Vagina (tissue), 2 donors: ENCODE measurements at places on chromosomes 3 and 15.

DNA sequence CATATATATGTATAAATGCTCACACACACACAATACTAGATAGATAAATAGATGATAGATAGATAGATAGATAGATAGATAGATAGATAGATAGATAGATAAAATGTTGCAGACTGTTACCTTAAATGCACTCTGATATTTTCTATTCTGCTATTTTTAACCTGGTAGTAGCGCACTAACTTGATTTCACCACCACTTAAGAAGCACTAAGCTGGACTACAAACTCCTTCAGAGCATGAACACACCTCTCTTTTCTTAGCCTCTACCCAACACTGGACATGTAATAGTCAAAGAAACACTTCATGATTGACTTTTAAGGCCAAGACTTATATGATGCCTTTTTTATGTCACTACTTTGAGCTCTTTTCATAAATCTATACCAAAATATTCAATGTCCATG lies 304.6 kb upstream of the UBE2E2 start:
- H3K36me3 ChIP-seq: no peaks in the 10 kb centered on the region
- no peak overlapping the region for H3K4me3 ChIP-seq
- no peak overlapping the region for H3K27ac ChIP-seq
- peaks cover 11% of the 10 kb centered on the region for H3K4me1 ChIP-seq
- H3K27me3 ChIP-seq: no peaks in the 10 kb centered on the region

DNA sequence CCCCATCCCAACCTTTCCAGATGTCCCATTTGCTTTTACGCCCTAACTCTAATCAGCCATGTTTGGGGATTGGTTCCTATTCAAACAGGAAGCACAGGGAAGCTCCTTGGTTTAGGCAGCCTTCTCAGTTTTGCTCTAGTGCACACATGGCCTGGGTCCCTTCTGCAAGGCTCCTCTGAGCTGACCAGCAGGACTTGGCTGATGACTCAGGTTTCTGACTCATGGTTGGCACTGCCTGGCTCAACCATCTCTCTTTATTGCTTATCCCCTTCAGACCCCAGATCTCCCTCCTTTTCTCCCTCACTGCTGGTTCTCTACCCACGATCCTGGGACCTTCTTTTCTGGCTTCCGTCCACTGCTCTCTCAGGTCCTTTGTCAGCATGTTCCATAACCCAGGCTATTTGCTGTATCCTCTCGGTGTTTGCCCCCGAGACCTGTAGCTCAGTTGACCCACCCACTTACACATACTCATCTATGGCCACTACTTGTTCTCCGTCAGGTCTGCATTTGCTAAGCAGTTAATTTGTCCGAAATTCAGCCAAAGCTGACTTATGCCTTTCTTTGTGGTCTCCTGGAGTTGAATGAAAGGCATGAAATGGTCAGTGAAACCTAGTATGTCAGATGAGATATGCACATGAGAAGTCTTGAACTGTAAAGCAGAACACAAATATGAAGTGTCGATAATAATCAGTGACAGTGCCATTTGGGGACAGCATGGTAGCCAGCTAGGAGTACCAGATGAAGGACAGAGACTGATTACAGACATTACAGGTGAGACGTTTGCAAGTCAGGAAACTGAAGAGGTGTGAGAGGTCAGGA lies 323.5 kb upstream of the ROPN1 start:
- no peak overlapping the region for H3K4me3 ChIP-seq
- H3K36me3 ChIP-seq: no peaks in the 10 kb centered on the region

DNA sequence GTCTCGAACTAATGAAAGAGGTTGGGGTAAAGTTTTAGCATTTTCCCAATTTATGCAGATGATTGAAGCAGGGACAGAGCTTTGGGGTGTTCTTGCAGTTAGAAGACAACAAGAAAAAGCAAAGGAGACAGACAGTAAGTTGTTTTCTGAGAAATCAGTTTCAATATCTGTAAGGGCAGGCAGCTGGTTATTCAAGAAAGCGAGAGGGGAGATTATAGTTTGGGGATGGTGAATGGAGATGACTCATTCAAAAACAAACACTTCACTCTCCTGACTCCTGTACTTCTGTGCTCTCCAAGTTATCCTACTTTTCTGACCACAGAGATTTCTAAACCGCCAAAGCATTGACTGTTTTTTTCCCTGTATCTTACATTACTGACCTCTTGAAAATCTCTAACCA lies 352.0 kb downstream of the GAP43 start:
- H3K36me3 ChIP-seq: no peaks in the 10 kb centered on the region
- H3K27me3 ChIP-seq: no peaks in the 10 kb centered on the region
- H3K27ac ChIP-seq: no peak overlapping the region

- peaks cover 22% of the 10 kb centered on the region for H3K27me3 ChIP-seq
- H3K36me3 ChIP-seq: no peaks in the 10 kb centered on the region
- H3K4me1 ChIP-seq: peaks cover 45% of the 10 kb centered on the region
- no peak overlapping the region for H3K27ac ChIP-seq
These were observed 2.5 kb upstream of the EOMES start for GRCh38 chr3:27724459-27725197.

- H3K4me1 ChIP-seq: peaks cover 90% of the 10 kb centered on the region
- H3K27ac ChIP-seq: peak overlapping the region; percentile 75
- peaks cover 22% of the 10 kb centered on the region for H3K36me3 ChIP-seq
- no peak overlapping the region for H3K4me3 ChIP-seq
- H3K27me3 ChIP-seq: no peaks in the 10 kb centered on the region
These were observed 76.2 kb downstream of the TGFBR2 start for GRCh38 chr3:30682434-30683155.

GRCh38 chr3:141383555-141384129 lies 15.3 kb downstream of the ZBTB38 start:
- no peaks in the 10 kb centered on the region for H3K36me3 ChIP-seq
- H3K4me3 ChIP-seq: no peak overlapping the region

GRCh38 chr3:151751161-151751560 lies 17.4 kb downstream of the AADACL2 start:
- DNase-seq: no peak
- H3K4me1 ChIP-seq: peaks cover 6% of the 10 kb centered on the region
- no peaks in the 10 kb centered on the region for H3K27me3 ChIP-seq
- no peak overlapping the region for H3K4me3 ChIP-seq
- H3K36me3 ChIP-seq: no peaks in the 10 kb centered on the region
- H3K27ac ChIP-seq: no peak overlapping the region

DNA sequence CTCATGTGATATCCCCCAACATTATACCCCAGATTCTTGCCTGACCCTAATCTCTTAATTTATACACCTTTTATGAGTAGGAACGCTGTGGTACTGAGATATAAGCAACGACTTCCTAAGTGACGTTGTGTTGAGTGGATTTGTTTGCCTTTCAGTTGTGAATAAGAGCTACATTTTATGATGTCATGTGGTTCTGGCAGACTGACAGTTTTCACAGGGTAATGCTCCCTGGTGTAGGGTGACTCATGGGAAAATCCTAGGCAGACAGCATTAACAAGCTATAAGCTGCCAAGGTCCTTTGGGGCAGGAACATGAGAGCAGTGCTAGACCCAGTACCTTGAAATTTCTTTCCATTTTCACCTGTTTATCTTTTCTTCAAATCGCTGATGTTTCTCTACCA lies 11.2 kb downstream of the C3orf52 start:
- no peak overlapping the region for H3K4me3 ChIP-seq
- no peak for DNase-seq
- no peaks in the 10 kb centered on the region for H3K36me3 ChIP-seq
- H3K4me1 ChIP-seq: no peaks in the 10 kb centered on the region
- H3K27me3 ChIP-seq: no peaks in the 10 kb centered on the region

GRCh38 chr15:66390678-66391077 lies 4.0 kb downstream of the MAP2K1 start:
- no peak overlapping the region for H3K27ac ChIP-seq
- no peaks in the 10 kb centered on the region for H3K36me3 ChIP-seq
- H3K27me3 ChIP-seq: no peaks in the 10 kb centered on the region

DNA sequence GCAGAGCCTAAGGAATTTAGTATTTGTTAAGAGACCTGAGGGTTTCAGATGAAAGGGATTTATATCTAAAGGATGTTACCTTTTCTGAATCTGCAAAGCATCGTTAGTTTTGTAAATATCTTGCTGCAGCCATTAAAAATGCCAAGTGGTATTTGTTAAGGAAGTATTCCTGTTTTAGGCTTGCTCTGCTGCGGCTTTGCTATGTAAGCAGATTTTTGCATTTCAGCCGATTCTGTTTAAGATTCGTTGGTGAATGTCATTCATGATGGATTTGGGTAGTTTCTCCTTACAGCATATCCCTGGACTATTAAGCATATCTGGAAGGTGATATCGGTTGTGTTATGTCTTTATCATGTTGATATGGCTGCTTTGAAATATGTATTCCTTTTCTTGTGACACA lies 1.0 kb downstream of the USP8 start:
- peak overlapping the region; percentile 88 for H3K27ac ChIP-seq
- peak overlapping the region; percentile 82 for H3K4me3 ChIP-seq
- peaks cover 42% of the 10 kb centered on the region for H3K4me1 ChIP-seq
- no peaks in the 10 kb centered on the region for H3K27me3 ChIP-seq

- H3K4me3 ChIP-seq: no peak overlapping the region
- peaks cover 3% of the 10 kb centered on the region for H3K4me1 ChIP-seq
- no peaks in the 10 kb centered on the region for H3K27me3 ChIP-seq
- H3K36me3 ChIP-seq: no peaks in the 10 kb centered on the region
- no peak overlapping the region for H3K27ac ChIP-seq
These were observed 228.6 kb downstream of the UBE2E2 start for GRCh38 chr3:23431764-23432163.

GRCh38 chr15:25512957-25513356 lies 74.1 kb upstream of the UBE3A start:
- H3K27me3 ChIP-seq: no peaks in the 10 kb centered on the region
- H3K36me3 ChIP-seq: no peaks in the 10 kb centered on the region
- H3K27ac ChIP-seq: no peak overlapping the region
- H3K4me3 ChIP-seq: no peak overlapping the region
- no peaks in the 10 kb centered on the region for H3K4me1 ChIP-seq
- DNase-seq: no peak

DNA sequence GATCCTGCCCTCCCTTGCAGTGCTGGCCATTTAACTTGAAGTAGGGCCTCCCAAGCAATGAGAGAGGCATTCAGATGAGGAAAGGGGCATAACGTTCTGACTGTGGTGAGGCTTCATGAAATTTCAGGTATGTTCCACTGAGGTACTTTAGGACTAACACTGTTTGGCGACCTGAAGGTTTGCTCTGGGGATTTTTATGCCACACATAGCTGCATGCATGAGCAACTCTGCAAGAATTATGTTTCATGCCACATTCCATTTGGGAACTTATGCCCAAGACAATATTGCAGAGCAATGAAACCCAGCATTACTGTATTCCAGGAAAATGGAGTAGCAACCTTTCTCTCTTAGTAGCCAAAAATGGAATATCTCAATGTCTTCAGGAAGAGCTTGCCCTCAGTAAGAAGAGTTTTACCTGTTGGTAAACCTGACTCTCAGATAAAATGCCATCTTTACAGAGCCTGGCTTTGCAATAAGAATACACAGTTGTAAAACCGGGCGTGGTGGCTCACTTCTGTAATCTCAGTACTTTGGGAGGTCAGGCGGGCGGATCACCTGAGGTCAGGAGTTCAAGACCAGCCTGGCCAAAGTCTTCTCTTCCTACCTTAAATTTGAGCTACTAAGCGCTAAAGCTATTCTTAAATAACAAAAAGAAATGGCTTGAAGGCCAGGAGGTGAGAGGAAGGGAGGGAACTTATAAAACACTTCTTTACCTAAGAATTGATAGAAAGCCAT lies 16.7 kb upstream of the TBL1XR1 start:
- no peaks in the 10 kb centered on the region for H3K36me3 ChIP-seq
- no peaks in the 10 kb centered on the region for H3K27me3 ChIP-seq
- no peak for DNase-seq

DNA sequence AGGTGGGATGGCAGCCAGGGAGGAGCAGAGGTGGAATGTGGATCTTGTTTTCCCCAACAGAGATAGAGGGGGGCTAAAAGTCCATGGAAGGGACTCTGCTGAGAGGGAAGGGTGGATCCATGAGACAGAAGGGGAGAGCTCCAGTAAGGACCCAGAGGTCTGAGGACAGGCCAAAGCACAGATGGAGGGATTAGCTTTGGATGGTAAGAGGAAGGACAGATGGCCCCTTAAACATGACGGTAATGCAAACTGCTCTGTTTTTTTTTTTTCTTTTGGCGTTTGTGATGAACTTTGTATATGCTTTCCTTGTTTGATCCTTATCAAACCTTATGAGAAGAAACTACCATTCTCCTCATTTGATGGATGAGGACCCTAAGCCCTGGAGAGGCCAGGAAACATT lies 96.2 kb downstream of the IGF1R start:
- no peak for DNase-seq
- H3K27ac ChIP-seq: no peak overlapping the region
- H3K27me3 ChIP-seq: no peaks in the 10 kb centered on the region
- H3K4me1 ChIP-seq: peaks cover 51% of the 10 kb centered on the region
- H3K4me3 ChIP-seq: no peak overlapping the region

GRCh38 chr15:63140936-63141335 lies 16.3 kb downstream of the RPS27L start:
- no peak for DNase-seq
- no peaks in the 10 kb centered on the region for H3K27me3 ChIP-seq
- H3K4me3 ChIP-seq: no peak overlapping the region
- H3K4me1 ChIP-seq: peaks cover 4% of the 10 kb centered on the region
- H3K27ac ChIP-seq: no peak overlapping the region
- no peaks in the 10 kb centered on the region for H3K36me3 ChIP-seq

- no peaks in the 10 kb centered on the region for H3K36me3 ChIP-seq
- H3K27me3 ChIP-seq: no peaks in the 10 kb centered on the region
- no peak overlapping the region for H3K27ac ChIP-seq
These were observed 4.3 kb downstream of the MCTP2 start for GRCh38 chr15:94235646-94236045.

- H3K27me3 ChIP-seq: no peaks in the 10 kb centered on the region
These were observed 379.8 kb downstream of the LPP start for GRCh38 chr3:188533612-188534357.

DNA sequence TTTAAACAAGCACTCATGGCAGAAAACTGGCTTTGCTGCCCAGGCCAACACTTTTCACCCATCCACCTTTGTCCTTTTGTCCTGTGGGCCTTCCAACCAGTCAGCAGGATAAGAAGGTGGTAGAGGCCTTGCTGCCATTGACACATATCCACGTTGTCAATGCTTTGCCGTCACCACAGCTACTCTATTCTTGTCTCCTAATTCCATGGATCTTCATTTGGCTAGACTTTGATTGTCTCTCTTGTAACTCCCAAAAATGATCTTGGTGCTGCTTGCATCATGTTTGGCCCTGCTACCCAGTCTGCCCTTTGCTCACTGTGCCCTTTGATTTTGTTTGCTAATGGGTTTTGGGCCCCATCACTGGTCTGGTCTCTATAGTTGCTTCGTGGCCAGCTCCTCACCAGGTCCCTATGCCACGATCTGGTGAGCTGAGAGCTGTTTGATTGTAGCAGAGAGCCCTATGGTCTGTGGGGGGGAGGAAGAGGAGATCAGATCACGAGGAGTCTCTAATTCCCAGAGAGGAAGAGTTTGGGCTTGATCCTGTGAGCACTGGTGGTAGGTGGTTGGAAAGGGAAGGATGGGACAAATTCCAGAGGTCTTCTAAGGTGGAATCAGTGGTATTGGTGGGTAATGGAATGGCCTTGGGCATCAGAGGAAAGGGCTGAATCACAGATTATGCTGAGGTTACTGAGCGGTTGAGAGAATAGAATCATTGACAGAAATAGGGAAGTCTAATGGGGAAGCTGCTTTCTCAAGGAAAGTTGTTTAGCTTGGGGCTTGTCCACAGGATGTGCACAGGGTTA lies 40.3 kb downstream of the ABHD2 start:
- H3K36me3 ChIP-seq: no peaks in the 10 kb centered on the region
- H3K4me1 ChIP-seq: peaks cover 30% of the 10 kb centered on the region
- H3K4me3 ChIP-seq: no peak overlapping the region
- no peaks in the 10 kb centered on the region for H3K27me3 ChIP-seq
- peak; percentile 80 for DNase-seq
- peak overlapping the region; percentile 32 for H3K27ac ChIP-seq
